Small intestine (tissue), 16 donors: ENCODE measurements at places on chromosomes 12 and 14. TPM values are rescaled to one million over a fixed set of nuclear protein-coding genes. Genes with fewer than 3 reads are reported as not detected.

DNA sequence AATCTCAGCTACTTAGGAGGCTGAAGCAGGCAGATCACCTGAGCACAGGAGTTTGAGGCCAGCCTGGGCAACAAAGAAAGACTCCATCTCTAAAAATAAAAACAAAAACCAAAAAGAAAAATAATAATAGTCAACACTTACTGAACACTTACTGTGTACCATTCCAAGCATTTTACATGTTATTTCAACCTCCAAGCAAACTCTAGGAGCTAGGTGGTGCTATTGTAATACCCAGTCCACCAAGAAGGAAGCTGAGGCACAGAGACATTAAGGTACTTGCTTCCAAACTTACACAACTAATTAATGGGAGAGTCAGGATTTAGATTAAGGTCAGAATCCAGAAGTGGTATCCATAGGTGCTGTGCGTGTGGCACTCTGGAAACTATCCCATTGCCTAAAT is 13.7 kb upstream of the OR6J1 start:
- peak; percentile 27 for DNase-seq

The EFS gene
- 0.67 TPM for polyA plus RNA-seq

GRCh38 chr12:10406725-10407124 is 2.8 kb downstream of the KLRC4 start:
- DNase-seq: no peak

GRCh38 chr12:79438480-79439174 is 252.1 kb downstream of the PAWR start:
- DNase-seq: no peak

GRCh38 chr12:116317986-116318575 is 40.6 kb upstream of the MED13L start:
- DNase-seq: peak; percentile 28

The TAS2R46 gene
- not detected for polyA plus RNA-seq

The REM2 gene
- 0.81 TPM for polyA plus RNA-seq

The TAS2R14 gene
- polyA plus RNA-seq: 0.67 TPM

DNA sequence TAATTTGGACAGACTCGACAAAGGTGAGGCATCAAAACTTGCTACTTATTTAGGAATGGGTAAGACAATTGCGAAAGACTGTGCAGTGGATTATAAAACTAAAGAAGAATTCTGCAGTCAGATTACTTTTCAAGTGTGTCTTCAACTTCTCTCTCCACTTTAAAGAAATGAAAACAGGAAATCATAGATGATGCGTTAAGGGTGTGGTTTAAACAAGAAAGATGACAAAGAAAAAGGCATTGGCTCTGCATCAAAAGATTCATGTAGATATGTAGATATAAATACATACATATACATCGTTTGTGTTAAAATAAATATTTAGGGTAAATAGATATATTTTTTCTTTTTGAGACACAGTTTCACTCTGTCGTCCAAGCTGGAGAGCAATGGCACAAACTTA is 74.6 kb upstream of the PARP11 start:
- DNase-seq: no peak

DNA sequence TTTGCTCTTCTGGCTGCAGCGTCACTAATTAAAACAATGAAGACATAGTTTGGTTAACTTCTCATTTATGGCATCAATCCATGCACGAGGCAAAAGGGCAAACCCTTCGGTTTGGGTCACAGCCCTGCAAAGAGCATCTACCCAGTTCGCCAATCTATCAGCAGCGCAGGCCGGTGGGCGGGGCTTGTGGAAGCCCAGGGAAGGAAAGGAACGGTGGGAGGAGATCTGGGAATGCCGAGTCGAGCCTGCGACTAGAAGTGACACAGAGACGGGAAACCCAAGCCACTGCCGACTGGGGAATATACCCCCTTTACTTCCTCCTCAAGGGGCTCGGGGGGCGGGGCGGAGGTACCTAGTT is 466 bp downstream of the KICS2 start:
- DNase-seq: peak; percentile 92

DNA sequence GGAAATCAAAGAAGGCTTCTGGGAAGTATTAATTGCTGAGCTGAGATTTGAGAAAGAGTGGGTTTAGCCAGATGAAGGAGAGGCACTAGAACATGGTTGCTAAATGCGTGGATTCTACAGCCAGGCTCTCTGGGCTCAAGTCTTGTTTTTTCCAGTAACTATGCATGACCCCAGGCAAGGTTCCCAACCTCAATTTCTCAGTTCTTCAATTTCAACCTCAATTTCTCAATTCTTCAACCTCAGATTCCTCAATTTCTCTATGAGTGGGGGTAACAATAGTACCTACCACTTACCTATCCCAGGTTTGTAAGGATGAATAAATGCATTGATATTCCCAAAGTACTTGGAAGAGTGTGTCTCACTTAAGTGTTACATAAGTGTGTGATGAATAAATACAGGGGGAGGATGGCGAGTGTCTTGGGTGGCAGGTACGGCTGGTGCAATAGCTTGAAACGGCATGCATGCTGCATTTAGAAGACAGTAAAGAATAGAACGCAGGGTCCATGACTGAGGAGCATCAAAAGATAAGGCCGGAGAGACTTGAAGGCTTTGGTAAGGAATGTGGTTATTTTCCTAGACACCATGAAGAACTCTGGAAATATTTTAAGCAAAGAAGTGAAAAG is 149.1 kb upstream of the ATP2B1 start:
- DNase-seq: no peak

GRCh38 chr12:46452061-46452615 is 79.6 kb upstream of the SLC38A2 start:
- no peak for DNase-seq

- peak; percentile 58 for DNase-seq
These were observed 31.7 kb downstream of the TNFAIP2 start for GRCh38 chr14:103155010-103155409.

The GALNT6 gene
- polyA plus RNA-seq: 45.2 TPM

- DNase-seq: peak; percentile 82
These were observed 708 bp upstream of the ZBTB42 start for GRCh38 chr14:104800015-104800770.

GRCh38 chr12:78210894-78211302 is 380.2 kb downstream of the NAV3 start:
- no peak for DNase-seq

GRCh38 chr12:107660861-107661415 is 24.7 kb upstream of the PWP1 start:
- no peak for DNase-seq

The ESYT1 gene
- polyA plus RNA-seq: 7.8 TPM

The CMAS gene
- 70.2 TPM for polyA plus RNA-seq

The CLEC12A gene
- polyA plus RNA-seq: 1.3 TPM

- DNase-seq: peak; percentile 77
These were observed 37.5 kb downstream of the PRORP start for GRCh38 chr14:35159742-35160409.

- no peak for DNase-seq
These were observed 58.2 kb downstream of the GALNT9 start for GRCh38 chr12:132270969-132271754.

The AQP2 gene
- 0.04 TPM for polyA plus RNA-seq

- DNase-seq: peak; percentile 46
These were observed 890 bp downstream of the SPTLC2 start for GRCh38 chr14:77615361-77616132.

DNA sequence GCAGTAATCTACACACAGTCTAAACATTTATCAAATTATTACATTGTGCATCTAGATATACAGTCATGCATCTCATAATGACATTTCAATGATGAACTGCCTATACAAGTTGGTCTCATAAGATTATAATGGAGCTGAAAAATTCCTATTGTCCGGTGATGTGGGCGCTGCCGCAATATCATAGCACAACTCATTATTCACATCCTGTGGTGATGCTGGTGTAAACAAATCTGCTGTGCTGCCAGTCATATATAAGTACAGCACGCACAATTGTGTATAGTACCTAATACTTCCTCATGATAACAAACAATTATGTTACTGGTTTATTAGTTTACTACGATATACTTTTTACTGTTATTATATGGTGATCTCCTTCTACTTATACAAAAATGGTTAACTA is 768.8 kb upstream of the NOVA1 start:
- no peak for DNase-seq

- DNase-seq: peak; percentile 63
These were observed 18.3 kb downstream of the SLC17A8 start for GRCh38 chr12:100375038-100375735.

DNA sequence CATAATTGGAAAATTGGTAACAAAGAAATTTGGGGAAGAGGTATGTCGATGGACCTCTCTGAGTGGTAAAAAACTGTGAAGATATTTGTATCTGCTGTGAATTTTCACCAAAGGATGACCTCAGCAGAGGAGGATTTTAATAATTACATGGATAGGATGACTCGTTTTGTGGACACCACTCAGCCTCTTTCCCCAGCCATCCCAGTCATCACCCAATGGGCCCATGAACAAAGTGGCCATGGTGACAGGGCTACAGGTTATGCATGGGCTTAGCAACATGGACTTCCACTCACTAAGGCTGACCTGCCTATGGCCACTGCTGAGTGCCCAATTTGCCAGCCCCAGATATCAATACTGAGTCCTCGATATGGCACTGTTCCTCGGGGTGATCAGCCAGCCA is 577.5 kb upstream of the FBXO33 start:
- no peak for DNase-seq

- no peak for DNase-seq
These were observed 124.4 kb upstream of the KRR1 start for GRCh38 chr12:75635606-75636444.

DNA sequence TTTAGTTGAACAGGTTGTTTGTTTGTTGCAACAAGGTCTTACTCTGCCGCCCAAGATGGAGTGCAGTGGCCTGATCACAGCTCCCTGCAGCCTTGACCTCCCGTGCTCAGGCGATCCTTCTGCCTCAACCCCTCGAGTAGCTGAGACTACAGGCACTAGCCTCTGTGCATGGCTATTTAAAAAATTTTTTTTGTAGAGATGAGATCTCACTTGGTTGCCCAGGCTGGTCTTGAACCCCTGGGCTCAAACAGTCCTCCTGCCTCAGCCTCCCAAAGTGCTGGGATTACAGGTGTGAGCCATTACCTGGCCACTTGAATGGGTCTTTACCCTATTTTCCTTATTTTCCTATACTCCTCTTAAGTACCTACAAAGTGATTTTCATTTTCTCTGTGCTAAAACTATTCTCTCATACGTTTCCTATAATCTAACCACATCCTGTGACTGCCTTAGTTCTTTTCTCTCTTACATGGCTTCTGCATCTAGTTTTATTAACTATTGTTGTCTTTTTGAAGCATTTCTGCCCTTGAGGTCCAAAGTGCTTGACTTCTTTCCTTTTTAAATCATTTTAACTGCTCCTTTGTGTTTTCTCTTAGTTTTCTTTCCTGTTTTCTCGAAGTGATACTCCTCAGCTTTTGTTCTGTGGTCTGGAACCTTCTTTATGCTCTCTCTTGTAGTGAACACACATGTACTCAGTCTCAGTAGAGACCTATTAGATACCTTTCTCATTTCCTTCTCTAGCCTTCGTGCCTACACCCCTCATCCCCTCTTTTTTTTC is 14.1 kb downstream of the GPX2 start:
- no peak for DNase-seq

GRCh38 chr12:102388469-102388868 is 91.9 kb downstream of the IGF1 start:
- no peak for DNase-seq

DNA sequence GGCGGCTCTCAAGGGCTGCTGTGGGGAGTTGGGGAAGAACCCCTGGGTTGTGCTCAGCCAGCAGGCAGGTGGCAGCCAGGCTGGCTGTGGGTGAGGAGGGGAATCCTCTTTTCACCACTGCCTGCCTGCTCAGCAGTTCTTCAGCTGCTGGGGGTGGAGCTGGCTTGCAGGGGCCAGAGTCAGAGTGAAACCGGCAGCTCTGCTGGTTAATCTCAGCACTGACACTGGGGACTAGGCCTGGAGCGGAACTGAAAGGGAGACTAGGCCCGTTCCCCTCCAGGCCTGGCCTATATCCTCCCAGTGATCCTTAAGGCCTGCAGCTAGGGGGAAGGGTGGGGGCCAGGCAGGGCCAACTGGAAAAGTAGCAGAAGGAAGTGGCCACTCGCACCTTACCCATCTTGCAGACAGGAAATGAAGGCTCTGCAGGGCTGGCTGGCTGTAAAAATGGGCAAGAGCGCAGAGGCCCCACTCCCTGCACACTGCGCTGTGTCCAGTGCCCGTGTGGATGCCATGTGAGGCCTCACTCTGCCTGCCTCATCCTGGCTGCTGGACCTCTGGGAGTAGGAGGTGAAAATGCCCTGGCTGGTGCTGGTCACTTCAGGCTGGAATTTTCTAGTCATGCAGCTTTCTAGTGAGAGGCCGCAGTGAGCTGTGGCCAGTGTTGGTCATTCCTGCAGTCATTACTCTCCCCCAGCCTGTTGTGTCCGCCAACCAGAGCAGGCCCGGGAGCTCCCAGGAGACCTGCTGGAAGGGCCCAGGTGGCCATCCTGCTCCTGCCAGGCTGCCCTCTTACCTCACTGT is 39.4 kb downstream of the SH2B3 start:
- DNase-seq: peak; percentile 51

DNA sequence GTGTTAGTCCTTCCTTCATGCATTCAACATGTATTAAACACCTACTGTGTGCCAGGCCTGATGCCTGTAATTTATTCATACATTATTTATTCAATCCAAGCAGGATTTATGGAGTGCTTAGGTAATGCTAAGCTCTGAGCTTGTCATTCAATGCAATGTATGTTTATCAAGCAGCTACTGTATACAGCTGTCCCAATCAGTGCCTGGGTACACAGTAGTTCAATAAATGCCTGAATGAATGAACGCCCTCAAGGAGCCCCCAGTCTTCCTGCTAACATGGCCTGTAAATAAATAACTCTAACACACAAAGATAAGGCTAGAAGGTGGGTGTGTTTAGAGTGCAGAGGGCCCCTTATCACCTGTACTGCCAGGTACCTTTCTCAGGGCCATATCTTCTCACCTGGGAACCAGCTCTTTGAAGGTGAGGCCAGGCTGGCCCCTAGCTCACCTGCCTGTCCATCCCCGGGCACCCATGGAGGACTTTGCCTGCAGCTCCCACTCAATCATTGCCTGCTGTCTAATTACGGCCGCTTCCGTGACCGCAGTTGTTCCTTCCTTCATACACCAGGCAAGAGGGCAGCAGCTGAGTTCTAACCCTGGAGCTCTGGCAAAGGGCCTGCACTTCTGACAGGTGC is 20.0 kb upstream of the KDM2B start:
- DNase-seq: peak; percentile 98

The MGP gene
- 10.6 TPM for polyA plus RNA-seq

The TAMALIN gene
- polyA plus RNA-seq: 13.2 TPM

- DNase-seq: no peak
These were observed 3.7 kb downstream of the ABHD12B start for GRCh38 chr14:50875359-50876070.

The PSMC6 gene
- 90.1 TPM for polyA plus RNA-seq

DNA sequence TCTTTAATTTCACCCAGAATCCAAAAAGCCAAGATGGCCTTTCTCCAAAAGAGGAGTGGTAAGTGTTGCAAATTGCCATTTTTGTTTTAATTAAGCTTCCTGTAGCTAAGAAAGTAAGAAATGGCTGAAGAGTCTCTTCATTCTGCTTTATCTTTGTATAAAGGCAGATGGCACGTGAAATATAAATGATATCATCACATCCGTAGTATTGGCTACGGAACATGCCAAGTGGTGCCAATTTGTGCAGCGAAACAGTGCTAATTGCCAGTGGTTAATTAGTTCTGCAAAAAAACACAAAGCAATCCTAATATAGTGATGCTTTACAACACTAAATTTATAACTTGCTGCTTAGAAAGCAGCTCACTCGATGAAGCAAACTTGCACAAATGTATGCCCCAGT is 29.4 kb downstream of the PLEKHG7 start:
- DNase-seq: no peak
